ENCODE measurements at places on chromosomes 3 and 15.

GRCh38 chr3:177948716-177949425, 587.4 kb upstream of the KCNMB2 start:
- DNase-seq: no peak

DNA sequence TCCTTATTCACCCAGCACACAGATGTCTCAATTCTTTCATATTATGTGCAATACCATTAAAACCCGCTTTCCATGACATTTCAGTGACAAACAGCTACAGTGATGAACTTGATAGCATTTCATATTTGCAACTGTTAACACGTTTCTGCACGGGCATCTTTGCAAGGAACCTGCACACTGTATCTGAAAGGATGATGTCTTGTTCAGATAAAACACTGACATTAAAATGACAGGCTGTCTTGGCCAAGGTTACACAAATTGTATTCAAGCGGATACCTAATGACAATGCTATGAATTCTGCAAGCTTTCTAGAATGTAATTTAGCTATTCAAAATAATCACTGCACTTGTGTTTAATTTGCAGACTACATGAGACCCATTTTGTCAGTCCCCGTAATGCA, 529.2 kb downstream of the FOXP1 start:
- DNase-seq: no peak

DNA sequence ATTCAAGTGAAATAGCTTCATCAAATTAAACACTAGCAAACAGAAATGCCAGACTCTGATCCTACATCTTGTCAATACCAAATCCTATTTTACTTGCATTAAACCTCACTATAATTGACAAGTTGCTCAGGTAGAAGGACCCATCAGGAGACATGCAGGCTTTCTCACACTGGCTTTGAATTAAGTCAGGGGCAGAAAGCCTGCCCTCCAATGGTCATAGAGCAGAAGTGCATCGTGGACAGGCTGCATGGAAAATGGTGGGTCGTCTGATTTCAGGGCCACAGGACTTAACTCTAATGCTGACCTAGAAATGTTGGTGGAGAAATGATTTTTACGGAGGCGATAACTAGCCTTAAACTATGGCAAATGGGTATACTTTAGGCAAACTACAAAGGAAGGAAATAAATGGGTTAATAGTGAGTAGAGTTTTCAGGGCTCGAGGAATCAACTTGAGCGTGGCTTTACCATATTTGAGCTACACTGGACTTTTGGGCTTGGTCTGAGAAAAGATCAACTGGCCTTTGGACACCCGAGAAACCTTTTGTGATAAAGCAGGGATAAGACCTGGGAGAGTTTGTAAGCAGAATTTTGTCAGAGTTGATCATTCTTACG, 283.9 kb downstream of the GRM7 start:
- no peak for DNase-seq

DNA sequence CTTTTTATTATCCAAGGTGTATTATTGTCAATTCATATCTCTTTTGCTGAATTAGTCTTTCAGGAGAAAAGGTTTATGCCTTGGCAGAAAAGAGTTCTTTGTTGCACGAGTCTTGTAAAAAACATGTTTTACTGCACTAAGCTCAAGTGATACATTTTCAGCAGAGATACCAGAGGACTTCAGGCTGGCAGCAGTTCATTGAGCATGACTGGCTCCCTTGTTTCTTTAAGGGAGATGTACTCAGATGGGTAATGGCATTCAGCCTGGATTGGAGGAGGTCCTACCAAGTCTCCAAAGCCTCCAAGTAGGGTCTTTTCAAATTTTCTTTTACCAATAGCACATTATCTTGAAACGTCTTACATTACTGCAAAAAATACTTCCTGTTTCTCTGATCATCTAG, 400.1 kb downstream of the NSUN3 start:
- no peak for DNase-seq

- no peak for DNase-seq
These were observed 14.9 kb downstream of the PSTPIP1 start for GRCh38 chr15:77009646-77010311.
